Astrocyte of the spinal cord (primary cell): ENCODE measurements at places on chromosomes 5 and 9.

DNA sequence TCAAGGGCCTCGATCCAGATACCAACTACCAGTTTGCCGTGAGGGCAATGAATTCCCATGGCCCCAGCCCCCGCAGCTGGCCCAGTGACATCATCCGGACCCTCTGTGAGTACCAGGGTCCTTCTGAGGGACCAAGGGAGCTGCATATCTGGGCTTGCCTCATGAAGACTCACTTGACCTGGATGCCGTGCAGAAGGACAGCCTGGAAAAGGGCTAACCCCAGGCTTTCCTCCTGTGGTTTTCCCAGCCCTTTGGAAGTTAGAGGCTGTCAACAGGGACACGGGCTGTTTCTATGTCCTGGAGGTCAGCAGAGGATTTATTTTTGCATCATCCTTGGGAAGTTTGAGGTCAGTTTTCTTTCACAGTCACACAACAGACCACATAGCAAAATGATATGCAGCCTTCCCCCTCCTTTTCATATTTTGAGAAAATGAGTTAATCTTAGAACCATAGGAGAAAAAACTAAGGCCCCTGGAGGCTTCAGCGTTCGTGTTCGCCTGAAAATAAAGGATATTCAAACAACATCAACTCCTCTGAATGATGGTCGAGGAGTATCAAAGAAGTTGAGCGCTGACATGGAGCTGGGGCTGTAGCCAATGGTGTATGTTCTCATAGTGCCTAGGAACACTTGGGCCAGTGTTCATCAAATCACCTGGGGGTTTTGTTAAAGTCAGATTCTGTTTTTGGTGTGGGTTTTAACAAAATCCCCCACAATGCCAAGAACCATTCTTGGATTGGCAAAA is 112.2 kb downstream of the EGFLAM start:
- DNase-seq: no peak

DNA sequence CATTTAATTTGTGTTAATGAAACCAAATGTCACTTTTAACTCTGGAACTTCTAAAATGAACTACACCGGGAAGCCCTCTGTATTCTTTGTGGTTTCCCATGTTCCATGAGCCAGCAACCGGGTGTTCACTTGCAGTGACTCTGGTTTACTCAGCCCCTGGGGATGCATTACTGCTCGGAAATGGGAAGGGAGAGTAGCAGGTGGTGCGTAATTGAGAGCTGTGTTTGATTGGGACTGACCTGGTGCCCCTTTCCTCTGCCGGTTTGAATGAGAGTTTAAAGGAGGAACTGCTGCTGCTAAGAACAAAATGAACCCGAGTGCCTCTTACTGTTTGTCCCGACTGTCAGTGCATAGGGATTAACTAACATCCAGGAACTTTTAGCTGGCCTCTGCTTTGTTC is 100.1 kb upstream of the DHFR start:
- DNase-seq: peak; percentile 79

GRCh38 chr9:75431375-75431774 is 343.1 kb downstream of the OSTF1 start:
- no peak for DNase-seq

GRCh38 chr9:20880675-20881074 is 150.8 kb downstream of the HACD4 start:
- no peak for DNase-seq

- DNase-seq: no peak
Measured at GRCh38 chr9:84750152-84750865, 80.8 kb downstream of the NTRK2 start.

GRCh38 chr9:125183054-125183453 is 6.5 kb downstream of the PPP6C start:
- no peak for DNase-seq

DNA sequence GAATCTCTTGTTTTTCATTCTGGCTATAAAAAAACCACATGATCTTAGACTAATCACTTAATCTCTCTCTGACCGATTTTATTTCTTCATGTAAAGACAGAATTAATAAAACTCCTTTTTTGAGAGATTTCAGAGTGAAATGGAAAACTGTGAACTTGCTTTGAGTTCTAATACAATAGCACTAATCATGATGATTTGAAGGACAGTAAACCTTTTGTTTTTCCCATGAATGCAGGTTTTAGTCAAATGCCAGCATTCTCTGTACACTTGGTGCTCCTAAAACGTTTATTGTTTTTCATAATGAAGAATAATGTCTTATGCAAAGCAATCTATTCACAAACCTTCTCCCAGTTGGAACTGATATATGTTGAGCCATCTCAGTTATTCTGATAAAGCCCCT is 86.8 kb downstream of the SLC24A2 start:
- DNase-seq: no peak

DNA sequence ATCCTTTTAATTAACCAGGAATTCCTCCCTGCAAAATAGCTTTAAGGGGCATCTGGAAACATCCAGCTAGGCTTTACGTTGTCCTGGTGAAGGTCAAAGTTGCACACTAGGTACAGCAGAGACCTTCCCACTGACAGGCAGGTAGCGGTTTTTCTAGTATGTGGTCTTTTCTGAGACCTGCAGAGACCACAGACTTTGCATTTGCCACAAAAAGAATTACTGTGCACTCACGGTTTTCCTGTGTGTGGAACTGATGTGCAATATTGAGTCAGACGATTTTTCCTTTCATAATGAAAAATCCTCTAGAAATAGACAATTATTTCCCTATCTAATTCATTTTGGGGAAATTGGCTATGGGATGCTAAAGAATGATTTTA is 417.0 kb upstream of the ADAMTSL1 start:
- DNase-seq: no peak

DNA sequence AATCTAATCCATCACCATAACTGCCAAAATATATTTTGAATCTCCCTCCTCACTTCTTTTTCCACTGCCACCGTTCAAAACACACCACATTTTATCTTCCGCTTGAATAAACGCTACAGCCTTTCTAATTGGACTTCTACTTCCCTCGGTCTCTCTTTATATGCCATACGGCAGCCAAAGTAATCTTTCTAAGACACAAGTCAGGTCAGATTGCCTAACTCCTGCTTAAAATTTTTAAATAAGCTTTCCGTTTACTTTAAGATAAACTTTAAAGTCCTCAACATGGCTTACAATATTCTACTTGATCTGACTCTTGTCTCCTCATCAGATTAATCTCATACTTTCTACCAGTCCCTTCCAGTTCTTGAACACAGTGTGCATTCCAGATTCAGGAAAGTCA is 9.7 kb downstream of the AFF4 start:
- no peak for DNase-seq

- no peak for DNase-seq
Measured at GRCh38 chr5:138631096-138631928, 56.1 kb upstream of the HSPA9 start.

DNA sequence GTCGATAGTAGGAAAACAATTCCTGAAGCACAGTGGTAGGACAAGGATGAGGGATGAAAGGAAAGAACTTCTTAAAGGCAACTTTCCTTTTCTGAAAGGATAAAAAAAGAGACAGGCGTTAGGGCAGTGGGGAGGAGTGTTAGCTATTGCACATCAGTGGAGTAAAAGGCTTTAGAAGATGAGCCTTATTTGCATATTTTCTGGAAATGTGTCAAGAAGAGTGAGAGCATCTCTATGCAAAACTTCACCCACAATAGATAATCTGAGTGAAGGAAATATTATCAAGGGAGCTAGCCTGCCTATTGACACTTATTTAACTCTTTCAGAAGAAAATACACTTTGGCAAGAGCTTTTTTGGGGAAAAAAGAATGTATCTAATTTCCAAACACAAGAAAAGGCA is 151.6 kb downstream of the MACIR start:
- no peak for DNase-seq

DNA sequence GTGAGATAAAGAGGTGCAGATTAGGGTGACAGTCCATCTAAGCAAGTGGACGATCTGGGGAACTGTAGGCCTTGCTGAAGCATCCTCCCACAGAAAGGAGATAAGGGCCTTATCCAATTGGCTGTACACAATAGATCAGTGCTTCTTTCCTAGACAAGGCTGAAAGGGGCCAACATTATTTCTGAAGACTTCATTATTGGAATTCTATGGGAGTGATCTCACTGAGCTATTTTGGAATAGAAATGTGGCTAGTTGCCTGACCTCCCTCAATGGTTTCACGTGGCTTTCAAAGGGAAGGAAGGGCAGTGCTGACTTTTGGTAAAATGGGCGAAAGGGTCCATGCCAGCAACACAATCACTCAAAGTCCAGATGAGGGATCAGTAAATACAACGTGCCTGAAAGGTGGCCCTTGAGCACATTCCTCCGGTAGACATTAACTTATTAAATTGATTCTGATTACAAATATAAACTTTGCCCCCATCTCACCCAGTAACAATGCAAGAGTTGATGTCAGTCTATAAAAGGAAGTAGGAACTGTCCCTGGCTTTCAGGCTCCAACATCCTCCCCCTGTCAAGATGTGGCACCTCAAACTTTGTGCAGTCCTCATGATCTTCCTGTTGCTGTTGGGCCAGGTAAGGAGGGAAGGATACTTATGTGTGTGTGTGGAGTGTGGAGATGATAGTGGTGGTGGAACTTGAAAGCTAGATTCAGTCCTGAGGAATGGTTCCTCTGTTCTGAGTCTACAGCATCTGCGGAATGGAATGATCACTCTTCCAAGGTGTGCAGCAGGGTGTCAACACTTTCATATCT is at the start of gene LEAP2:
TSS of gene LEAP2 (plus strand) at position 550 of the 811 bp plus-strand sequence. CDS start at position 577, 27 bp downstream.
- DNase-seq: no peak

GRCh38 chr5:126490167-126490940 is 67.1 kb downstream of the GRAMD2B start:
- peak; percentile 94 for DNase-seq

DNA sequence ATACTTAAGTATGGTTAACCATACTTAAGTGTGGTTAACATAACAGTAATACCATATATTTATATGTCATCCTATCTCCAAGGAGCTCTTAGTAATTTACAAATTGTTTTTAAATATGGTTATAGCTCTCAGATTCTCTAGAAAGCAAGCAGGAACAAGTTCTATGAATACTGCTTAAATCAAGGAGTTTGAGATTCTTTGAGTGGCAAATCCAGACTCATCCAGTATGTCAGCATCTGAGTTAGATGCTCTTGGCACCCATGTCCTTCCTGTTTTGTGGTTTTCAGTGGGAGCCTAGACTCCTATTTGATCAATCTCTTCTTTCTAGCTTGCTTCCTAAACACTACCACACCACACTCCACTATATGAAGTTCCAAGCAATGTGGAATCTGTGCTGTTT is 114.7 kb upstream of the GDNF start:
- no peak for DNase-seq

DNA sequence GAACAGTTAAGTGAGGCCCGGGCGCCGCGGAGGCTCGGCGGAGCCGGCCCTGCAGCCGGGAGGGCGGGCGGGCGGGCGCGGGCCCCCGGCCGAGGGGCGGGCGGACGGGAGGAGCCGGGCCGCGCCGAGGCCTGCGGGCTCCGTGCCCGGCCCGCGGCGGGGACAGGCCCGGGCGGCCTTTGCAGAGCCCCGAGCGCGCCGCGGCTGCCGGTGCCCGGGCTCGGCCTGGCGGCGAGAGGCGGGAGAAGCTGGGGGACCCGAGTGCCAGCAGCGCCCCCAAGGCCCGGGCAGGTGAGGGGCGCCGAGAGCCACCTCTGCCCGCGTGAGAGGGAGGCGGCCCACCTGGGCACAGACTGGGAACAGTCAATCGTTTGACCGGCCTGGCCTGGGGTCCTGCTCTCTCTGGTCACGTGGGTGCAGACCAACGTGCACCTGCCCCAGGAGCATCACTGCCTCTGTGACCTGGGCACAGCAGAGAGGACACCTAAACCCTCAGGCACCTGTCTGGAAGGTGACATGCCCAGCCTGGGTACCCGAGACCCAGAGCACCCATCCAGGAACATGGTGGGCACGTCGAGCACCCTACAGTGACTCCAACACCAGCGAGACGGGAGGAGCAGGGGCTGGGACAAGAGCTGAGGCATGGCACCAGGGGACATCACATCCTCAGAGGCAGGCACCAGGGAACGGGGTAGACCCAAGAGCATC is 531 bp downstream of the MVB12B start:
- DNase-seq: no peak

GRCh38 chr9:104769655-104770054 is 5.7 kb downstream of the NIPSNAP3B start:
- DNase-seq: no peak

GRCh38 chr9:96720435-96720834 is 57.5 kb downstream of the ZNF510 start:
- no peak for DNase-seq

DNA sequence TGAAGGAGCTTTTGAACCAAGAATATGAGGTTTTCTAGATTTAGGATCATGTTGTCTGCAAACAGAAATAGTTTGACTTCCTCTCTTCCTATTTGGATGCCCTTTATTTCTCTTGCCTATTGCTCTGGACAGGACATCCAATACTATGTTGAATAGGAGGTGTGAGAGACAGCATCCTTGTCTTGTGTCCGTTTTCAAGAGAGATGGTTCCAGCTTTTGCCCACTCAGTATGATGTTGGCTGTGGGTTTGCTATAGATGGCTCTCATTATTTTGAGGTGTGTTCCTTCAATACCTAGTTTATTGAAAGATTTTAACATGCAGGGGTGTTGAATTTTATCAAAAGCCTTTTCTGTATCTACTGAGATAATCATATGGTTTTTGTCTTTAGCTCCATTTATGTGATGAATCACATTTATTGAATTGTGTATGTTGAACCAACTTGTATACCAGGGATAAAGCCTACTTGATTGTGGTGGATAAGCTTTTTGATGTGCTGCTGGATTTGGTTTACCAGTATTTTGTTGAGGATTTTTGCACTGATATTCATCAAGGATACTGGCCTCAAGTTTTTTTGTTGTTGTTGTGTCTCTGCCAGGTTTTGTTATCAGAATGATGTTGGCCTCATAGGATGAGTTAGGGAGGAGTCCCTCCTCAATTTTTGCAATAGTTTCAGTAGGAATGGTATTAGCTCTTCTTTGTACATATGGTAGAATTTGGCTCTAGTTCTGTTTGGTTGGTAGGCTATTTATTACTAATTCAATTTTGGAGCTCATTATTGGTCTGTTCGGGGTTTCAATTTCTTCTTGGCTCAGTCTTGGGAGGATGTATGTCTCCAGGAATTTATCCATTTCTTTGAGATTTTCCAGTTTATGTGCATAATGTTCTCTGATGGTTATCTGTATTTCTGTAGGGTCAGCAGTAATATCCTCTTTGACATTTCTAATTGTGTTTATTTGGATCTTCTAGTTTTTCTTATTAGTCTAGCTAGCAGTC is 41.2 kb upstream of the IFNE start:
- DNase-seq: no peak

- peak; percentile 3 for DNase-seq
Measured at GRCh38 chr9:127629468-127630081, 17.5 kb downstream of the STXBP1 start.

GRCh38 chr9:126453156-126453963 is 126.7 kb downstream of the MVB12B start:
- no peak for DNase-seq

GRCh38 chr9:131851414-131851813 is 111.5 kb upstream of the RAPGEF1 start:
- DNase-seq: no peak

GRCh38 chr5:132639706-132640130 is 18.3 kb upstream of the IL13 start:
- no peak for DNase-seq

GRCh38 chr9:71796100-71796767 is 27.9 kb upstream of the CEMIP2 start:
- DNase-seq: no peak

- no peak for DNase-seq
Measured at GRCh38 chr5:119386596-119387344, 31.0 kb downstream of the TNFAIP8 start.

- DNase-seq: no peak
Measured at GRCh38 chr9:136838314-136839228, 3.7 kb upstream of the AJM1 start.

- DNase-seq: no peak
Measured at GRCh38 chr5:164998142-164998541, 1492.7 kb downstream of the MAT2B start.
